ENCODE measurements at places on chromosomes 16 and 17.

DNA sequence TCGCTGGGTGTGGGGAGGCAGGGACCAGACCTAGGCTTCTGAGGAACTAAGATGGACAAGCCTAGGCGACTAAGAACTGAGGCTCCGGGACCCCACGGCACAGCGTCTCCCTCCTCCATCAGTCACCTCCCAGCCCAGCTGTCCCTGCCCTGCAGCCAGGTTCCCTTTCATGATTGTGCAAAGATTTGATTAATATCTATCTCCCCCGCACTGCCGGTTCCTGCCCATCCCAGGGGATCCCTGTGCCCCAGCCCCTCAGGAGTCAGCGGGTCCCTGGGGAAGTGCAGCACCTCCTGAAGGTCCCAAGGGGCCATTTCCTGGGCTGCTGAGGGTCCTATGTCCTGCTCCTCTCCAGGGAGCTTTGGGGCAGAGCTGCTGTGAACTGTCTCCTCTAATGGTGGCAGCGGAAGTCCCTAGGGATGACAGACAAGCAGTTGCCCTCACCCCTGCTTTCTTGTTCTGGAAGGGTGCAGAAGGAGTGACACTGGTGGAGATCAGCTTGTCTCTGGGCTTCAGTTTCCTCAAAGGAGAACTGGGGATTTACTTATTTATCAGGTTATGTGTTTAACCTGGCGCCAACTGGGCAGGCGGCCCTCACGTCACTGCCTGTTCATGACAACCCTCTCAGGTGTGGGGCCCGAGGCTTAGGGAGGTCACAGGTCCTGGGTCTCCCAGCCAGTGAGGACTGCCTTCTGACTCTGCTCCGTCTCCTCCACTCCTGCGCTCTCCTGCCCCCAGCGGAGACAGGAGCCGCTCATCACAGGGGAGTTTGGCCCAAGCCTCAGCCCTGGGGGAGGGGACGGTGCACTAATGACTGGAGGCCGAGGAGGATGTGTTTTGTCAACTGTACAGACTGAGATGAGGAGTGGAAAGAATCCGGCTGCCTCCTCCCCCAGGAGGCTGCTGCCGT is 1.9 kb upstream of the C16orf74 start:
- no peak for DNase-seq

DNA sequence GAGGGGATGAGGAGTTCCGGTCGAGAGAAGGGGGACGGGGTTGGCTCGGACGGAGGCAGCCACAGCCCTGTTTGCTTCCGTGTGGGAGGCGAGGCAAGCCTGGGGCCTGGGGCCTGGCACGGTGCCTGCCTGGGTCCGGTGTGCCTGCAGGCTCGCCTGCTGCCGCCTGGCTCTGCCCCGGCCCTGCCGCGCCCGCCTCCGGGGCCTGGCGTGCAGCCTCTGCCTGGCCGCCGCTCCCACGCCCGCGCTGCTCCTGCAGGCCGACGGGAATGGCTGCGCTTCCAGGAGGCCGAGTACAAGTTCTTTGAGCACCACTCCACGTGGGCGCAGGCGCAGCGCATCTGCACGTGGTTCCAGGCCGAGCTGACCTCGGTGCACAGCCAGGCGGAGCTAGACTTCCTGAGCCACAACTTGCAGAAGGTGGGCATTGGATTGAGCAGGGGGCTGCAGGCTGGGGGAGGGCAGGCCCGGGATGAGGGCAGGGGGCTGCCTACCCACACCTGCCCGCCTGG is 53.1 kb downstream of the MRC2 start:
- no peak for DNase-seq

- no peak for DNase-seq
Measured at GRCh38 chr16:80700558-80700957, 103.8 kb downstream of the CDYL2 start.

GRCh38 chr16:69143116-69143515 is 10.7 kb downstream of the UTP4 start:
- DNase-seq = no peak

DNA sequence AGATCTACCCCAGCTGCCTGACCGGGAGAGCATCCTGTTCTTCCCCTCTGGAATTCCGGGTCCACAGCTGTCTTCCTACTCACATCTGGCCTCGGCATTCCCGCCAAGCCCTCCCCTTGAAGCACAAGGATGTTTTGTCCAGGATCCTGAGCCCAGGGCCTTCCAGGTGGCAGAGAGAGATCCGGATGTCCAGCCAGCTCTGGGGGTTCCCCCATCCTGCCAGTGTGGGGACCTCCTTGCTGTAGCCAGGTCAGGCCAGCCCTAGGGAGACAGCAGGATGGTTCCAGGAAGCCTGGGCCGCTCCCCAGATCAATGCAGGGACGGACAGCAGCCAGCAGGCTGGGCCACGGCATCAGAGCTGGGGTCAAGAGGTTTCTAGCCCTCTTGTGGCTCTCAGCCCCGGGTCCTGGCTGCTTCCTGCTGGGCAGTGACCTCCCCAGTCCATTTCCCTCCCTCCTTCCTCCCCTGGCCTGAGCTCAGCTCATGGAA is 55.3 kb downstream of the SOCS3 start:
- no peak for DNase-seq

DNA sequence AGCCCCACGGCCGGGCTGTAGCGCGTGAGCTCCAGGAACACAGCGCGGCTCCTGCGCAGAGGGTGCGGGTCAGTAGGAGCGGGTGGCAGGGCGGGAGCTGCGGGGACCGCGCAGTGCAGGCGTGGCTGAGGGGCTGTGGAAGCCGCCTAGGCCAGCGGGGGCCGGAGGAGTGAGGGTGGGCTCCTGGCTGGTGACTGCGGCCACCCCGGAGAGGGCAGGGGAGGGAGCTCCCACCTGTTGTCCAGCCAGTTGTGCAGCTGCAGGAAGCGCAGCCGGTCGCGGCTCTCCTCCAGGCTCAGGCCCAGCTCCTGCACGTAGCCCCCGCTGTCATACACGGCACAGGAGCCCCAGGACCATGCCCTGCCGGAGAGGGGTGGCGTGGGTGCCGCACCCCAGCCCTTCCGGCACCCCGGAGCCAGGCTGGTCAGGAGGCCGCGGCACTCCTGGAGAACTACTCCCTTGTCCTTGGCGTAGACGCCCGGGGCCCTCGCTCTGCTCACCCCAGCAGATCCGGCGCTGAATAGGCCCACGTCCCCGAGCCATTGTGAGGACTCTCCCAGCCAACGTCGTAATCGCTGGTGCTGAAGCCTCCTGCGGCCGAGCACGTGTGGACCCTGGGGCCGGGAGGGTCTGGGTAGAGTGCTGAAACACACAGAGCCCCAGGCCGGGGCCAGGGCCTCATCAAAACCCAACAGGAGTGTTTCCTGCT is 43.9 kb downstream of the TSC2 start:
- no peak for DNase-seq

DNA sequence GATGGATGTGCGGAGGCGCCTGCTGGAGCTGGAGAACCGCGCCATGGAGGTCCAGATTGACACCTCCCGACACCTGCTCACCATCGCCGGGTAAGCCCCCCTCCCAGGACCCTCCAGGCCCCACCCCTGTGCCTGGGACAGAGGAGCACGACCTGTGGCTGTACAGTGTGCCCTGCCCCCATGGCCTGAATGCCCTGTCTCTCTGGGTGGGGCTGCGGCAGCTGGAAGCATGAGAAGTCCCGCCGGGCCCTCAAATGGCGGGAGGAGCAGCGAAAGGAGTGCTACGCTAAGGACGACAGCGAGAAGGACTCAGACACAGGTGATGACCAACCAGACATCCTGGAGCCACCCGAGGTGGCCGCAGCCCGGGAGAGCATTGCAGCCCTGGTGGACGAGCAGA is 11.2 kb downstream of the BTBD17 start:
- DNase-seq = no peak

- DNase-seq = no peak
Measured at GRCh38 chr16:50881331-50881830, 139.5 kb downstream of the CYLD start.

DNA sequence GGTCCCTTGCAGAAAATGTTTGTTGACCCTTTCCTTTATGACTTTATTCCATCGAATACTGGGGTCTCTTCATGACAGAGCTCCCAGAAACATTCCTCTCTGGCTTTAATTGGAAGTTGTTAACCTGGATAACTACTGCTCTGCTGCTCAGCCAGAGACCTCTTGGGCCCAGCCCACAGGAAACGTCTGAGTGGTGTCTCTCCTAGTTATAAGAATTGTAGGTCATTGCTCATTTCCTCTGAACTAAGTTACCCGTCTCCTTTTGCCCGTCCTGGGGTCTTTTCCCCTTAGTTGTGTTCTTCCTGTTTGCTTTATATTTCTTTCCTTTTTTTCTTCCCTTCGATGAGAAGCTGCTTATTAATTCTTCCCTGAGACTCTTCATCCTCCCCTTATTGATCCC is 9.0 kb downstream of the MAP2K6 start:
- no peak for DNase-seq

- DNase-seq = no peak
Measured at GRCh38 chr17:83055911-83056582, 23.4 kb upstream of the METRNL start.

- DNase-seq = no peak
Measured at GRCh38 chr17:72578817-72579470, 458.1 kb downstream of the SOX9 start.

GRCh38 chr17:80008383-80008840 is 27.3 kb downstream of the TBC1D16 start:
- DNase-seq = peak; percentile 53

DNA sequence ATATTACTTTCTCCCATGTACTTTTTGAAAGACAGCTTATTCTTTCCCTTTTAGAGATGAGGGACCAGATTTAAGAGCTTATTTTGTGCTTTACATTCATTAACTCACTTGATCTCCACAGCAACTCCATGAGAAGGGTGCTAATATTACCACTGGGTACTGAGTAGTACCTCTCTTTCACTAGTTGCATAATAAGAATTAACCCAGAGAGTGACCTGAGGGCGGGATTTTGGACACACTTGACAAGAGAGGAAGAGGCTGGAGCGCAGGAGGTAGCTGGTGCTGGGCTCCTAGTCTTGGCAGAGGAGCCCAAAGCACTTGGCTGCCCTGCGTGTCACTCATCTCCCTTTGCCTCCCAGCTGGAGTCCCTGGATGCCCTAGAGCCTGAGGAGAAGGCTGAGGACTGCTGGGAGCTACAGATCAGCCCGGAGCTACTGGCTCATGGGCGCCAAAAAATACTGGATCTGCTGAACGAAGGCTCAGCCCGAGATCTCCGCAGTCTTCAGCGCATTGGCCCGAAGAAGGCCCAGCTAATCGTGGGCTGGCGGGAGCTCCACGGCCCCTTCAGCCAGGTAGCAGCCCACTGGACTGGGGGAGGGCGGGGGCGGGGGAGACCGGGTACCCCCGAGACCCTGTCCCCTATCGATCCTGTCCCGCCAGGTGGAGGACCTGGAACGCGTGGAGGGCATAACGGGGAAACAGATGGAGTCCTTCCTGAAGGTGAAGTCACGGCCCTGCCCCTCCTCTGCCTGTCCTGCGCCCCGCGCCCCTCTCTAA is 1.7 kb upstream of the MAZ start:
- no peak for DNase-seq

DNA sequence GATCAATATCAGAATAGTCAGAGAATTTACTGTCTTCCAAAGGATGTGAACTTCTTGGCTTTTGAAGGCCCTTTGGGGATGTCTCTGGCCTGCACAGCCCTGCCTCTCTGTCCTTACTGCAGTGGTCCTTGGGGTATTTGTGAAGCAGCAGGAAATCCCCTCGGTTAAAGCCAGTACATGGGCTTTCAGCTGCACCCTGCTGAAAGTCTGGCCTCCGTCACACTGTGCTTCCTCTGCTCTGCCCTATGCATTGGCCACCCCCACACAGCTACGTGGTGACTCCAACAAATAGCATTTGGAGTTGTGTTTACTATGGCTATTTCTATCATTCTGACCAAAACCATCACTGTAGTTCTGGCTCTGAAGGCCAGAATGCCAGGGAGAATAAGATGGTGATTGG is 21.2 kb downstream of the SYCE1L start:
- DNase-seq = no peak

DNA sequence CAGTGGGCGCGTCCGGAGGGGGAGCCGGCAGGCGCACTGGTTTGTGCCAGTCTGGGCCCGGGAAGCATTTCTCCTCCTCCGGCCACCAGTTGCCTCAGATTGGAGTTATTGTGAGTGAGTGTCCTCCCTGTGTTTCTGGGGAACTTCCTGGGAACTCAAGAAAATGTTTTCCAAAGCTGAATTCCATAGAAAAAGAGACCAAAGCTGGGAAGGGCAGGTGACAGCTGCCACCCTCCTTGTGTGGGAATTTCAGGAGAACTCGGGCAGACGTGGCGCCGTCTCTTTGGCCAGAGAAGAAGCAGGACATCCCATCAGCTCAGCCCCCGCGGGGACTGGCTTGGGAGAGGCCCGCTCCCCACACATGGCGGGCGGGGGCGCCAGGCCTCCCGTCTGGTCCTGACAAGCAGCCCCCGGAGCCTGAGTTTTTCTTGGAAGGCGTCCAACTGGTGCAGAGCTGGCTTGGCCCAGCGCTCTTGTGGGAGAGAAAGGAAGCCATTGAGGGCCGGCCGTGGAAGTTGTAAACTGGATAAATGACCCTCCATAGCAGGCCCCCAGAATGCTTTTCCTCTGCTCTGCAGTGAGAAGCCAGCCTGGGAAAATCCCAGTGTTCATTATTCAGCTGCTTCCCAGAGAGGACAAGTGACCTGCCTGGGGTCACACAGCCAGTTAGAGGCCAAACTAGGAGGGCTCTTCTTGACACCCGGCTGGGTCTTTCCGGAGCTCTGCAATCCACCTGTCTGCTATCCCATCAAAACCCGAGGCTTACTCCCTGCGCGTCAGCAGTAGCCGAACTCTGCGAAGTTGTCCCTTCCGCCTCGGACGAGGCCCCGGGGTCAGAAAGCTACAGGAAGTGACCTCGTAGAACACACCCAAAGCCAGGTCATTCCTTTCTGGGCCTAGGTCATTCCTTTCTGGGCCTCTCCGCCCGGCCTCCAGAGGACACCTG is 39.2 kb upstream of the GSE1 start:
- DNase-seq = no peak

DNA sequence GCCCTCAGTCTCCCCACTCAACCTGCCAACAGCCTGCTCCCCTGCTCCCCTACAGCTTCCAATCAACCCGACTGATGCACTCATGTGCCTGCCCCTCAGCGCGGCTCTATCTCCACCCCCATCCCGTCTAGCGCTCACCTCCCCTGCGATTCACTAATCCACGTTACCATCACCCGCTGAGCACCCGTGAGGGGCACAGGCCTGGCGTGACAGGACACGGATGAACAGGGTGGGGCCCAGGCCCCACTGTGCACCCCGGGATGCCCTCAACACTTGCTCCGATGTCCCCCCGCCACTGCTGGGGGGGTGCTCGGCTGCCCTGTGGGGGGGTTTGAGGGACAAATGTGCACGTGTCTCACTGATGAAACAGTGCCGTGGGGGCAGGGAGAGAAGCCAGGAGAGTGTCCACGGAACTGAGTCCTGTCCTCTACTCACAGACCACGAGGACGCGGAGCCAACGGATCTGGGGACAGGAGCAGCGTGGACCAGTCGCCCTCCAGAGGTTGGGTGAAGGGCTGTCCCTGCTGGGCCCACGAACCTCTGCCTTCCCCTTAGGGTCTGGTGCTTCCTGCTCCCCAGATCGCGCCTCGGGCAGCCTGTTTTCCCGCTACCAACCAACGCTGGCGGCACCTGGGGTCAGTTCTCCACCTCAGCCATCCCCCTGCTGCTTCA is 66.7 kb downstream of the RPH3AL start:
- no peak for DNase-seq

GRCh38 chr17:60231691-60232090 is 81.9 kb downstream of the CA4 start:
- no peak for DNase-seq

Measured in stimulated activated CD4-positive, alpha-beta T cell treated with anti-CD3 and anti-CD28 coated beads, Interleukin-1b, Interleukin-23, amount 100 ng/mL, for 24 hours (primary cell).